ENCODE measurements at places on chromosomes 13 and 19.

DNA sequence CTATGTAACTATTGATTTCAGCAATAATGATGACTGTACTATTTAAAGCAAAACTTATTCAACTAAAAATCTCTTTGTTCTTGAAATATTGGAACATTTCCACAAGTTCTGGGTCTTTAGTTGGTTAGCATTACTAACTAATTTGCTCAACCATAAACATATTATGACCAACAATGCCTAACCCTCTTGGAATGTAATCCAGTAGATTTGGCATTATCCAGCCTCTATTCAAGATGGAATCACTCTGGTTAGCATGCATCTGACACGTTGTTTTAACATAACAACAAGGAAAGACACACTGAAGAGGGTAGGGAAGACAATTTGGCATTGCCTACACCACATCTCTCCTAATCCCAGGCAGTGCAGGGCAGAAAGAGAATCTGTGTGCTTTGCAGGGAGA lies 941.3 kb upstream of the PCDH20 start:
- DNase-seq: no peak

DNA sequence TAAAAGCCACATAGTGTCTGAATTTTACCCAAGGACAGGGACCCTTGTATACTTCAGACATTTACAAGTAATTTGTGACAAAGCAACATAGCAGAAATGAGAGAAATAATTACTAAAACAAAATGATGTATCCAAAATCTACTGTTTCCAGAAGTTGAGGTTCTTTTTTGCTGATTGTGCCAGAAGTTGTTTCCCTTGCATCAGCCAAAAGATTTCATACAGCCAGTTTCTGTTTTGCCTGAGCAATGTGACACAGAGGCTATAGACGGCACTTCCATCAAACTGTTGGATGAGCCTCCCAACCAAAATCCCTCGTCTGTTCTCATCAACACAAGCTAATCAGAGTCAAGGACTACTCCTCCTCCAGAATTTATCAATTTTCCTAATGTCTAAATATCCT lies 913.2 kb upstream of the GPC6 start:
- no peak for DNase-seq

- DNase-seq: no peak
Measured at GRCh38 chr13:64248371-64249065, 2832.9 kb upstream of the PCDH20 start.

DNA sequence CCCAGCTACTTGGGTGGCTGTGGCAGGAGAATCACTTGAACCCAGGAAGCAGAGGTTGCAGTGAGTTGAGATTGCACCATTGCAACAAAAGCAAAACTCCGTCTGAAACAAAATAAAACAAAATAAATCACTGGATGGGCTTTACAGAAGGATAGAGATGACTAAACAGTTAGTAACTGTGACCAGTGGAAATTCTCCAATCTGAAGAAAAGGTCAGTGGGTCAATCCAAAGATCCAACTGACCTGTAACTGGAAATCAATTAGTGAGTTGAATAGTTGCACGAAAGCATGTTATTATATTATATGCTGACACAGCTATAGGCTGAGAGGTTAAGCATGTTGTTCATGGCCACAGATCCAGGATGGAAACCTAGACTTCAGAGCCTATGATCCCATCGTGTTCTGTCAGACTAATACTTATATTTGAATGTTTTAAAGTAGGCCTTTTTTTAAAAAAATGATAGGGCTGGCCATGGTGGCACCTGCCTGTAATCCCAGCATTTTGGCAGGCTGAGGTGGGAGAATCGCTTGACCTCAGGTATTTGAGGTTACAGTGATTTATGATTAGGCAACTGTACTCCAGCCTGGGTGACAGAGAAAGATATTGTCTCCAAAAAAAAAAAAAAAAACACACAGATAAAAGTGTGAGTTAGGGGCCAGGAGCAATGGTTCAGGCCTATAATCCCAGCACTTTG lies 1.4 kb downstream of the ECH1 start:
- DNase-seq: no peak

DNA sequence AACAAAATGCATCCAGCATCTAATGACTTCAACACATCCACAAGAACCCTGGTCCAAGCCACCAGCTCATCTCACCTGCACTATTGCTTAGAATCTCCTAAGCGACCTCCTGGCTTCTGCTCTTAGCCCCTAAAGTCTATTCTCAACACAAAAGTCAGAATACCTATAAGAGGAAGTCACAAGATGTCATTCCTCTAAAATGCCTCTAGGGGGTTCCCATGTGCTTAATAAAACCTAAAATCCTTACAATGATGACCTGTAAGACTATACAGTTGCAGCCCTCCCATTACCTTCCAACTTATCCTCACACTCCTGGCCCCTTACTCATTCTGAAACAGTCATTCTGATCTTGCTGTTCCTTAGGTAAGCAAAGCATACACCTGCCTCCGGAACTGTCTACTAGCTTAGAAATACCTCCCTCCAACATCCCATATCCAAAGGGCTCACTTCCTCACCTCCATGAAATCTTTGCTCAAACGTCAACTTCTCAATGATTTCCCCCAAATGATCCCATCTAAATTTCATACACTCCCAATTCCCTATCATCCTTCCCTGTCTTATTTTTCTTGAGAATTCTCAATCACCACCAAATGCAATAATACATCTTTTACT lies 10.0 kb downstream of the ATP7B start:
- peak; percentile 82 for DNase-seq

DNA sequence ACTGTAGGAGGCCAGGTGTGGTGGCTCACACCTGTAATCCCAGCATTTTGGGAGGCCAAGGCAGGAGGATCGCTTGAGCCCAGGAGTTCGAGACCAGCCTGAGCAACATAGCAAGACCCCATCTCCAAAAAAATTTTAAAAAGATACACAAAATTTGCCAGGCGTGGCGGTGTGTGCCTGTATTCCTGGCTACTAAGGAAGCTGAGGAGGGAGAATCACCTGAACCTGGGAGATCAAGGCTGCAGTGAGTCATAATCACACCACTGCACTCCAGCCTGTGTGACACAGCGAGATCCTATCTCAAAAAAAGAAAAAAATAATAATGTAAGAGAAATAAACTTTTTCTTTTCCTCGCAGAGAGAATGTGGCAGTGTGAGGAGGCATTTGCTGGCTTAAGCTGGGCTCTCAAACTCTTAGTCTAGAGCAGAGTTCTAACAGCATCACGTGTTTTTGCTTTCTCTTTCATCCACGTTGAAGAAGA lies 21.1 kb downstream of the FAM187B start:
- DNase-seq: no peak

DNA sequence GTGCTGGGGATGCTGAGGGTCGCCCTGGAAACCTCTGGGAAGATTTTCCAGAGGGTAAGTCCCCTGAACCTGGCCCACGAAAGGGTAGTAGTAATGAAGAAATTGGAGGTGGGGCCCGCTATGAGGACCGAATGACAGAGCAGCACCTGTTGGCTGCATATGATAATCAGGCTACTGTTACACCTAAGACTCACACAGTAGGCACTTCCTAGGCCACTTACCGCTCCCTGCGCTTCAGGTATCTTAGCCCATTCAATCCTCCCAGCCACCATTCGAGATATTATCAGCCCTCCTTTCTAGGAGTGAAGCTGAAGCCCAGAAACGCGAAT lies 4.3 kb upstream of the LRFN3 start:
- no peak for DNase-seq

GRCh38 chr19:1648920-1649541 lies 3.4 kb downstream of the TCF3 start:
- DNase-seq: no peak

GRCh38 chr13:112603641-112604225 lies 15.8 kb upstream of the TUBGCP3 start:
- no peak for DNase-seq

- DNase-seq: no peak
Measured at GRCh38 chr19:35417713-35418534, 30.1 kb upstream of the FFAR2 start.

GRCh38 chr13:53127373-53127772 lies 98.8 kb downstream of the OLFM4 start:
- no peak for DNase-seq

- DNase-seq: no peak
Measured at GRCh38 chr19:34707661-34708060, 26.4 kb upstream of the ZNF181 start.

DNA sequence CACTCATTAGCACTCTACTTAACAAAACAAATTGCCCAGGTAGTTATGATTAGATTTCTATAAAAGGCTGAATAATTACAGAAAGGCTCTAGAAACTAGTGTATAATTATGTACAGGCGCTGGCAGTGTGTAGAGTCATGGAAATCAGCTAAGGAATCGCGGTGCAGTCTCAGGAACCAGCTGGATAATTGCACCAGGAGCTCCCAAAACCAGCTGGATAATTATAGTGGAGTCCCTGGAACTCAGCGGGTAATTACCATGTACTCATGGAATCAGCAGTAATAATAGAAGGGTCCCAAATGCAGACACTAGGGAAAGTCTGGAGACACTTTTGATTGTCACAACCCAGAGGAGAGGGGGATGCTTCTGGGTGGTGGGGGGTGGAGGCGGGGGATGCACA lies 23.2 kb upstream of the TTYH1 start:
- DNase-seq: no peak

DNA sequence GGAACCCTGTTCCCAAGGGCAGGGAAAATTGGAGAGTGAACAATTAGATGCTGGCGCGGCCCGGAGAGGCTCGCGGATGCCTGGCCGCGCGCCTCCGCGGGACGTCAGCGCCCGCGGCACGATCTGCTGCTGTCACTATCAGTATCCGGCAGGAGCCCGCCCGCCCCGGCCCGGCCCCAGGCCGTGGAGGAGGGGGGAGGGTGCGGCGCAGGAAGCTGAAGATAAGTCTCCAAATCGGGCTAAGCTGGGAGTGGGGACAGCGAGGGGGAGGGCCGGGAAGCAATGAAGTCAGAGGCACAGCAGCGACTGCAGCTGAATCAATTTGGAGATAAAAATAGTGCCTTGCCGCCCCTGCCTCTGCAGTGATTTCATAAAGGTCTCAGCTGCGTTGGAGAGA lies 441.5 kb upstream of the KLF12 start:
- peak; percentile 86 for DNase-seq

DNA sequence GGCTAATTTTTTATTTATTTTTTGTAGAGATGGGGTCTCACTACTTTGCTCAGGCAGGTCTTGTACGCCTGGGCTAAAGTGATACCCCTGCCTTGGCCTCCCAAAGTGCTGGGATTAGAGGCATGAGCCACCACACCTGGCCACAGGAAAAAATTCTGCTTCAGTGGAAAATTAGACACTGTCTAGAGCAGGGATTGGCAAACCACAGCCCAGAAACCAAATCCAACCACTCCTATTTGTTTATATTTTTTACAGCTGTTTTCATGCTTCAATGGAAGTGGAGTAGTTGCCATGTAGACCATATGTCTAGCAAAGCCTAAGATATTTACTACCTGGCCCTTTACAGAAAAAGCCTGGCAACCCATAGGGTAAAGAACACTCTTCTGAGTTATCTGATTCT lies 123.7 kb upstream of the MRI1 start:
- no peak for DNase-seq

GRCh38 chr13:32495429-32495828 lies 43.2 kb downstream of the N4BP2L2 start:
- DNase-seq: no peak

DNA sequence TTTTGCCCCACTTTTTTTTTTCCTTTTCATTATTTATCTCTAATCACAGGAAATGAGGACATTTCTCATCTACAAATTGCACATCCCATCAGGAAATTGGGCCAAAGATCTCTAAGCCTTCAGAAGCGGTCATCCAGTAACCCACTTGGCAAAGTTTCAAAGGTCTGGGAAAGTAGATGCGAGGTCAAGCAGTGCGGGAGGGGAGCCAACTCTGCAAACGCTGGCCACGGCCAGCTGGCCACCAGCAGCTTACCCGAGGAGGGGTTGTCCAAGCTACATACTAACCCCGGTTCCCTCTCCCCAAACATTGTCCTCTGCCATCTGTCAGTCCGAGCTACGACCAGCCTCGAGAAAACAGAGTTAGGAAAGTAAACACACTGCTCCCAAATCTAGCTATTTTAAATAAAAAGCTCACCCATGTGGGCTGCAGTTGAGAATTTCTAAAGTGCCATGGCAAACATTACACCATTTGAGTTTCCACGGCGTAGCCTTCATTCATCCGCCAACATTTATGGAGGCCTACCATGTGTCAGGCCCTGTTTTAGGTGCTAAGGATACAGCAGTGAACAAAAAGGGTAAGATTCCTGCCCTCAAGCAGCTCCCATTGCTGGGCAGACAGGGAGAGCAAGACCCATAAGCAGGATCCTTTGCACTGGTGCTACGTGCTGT lies 11.5 kb downstream of the FFAR2 start:
- no peak for DNase-seq

GRCh38 chr19:38930776-38931520 lies at the start of gene MRPS12:
Gene MRPS12, plus strand, starts transcription at chr19:38930944. Its CDS starts 351 bp downstream, at chr19:38931295.
- DNase-seq: peak; percentile 100

DNA sequence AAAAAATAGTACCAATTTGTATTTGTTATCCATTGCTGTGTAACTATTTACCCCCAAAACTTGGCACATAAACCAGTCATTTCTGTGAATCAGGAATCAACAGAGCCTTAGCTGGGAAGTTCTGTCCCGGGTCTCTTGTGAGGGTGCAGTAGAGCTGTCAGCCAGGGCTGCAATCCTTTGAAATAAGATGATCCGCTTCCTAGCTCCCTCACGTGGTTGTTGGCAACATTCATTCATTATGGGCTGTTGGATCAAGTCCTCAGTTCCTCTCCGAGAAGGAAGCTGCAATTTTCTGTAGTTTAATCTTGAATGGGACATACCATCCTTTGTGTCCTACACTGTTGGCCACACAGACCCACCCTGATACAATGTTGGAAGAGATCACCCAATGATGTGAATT lies 277.2 kb downstream of the SUCLA2 start:
- peak; percentile 34 for DNase-seq

DNA sequence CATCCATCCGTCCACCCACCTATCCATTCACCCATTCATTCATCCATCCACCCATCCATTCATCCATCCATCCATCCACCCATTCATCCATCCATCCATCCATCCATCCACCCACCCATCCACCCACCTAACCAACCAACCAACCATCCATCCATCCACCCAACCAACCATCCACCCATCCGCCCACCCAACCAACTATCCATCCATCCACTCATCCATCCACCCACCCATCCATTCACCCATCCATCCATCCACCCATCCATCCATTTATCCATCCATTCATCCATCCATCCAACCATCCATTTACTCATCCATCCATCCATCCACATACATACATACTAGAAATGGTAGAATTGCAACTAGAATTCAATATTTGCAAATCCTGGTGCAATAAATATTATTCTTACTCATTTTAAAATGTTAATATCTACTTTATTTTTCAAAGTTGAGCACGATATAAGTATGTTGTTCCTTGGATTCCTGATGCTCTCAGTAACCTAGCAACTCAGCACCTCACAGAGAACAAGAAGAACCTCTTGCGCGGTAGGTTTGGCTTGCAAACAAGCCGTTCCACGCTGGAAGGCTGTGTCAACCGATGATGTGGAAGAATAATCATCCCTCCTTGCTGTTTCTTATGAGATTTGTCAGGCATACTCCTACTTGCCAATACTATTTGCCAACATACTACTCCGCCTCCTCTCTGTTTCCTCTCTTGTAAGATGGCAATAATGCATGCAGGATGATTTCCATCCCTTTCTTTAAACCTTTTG lies 111.7 kb downstream of the GNG7 start:
- DNase-seq: no peak

GRCh38 chr19:6209233-6209632 lies 70.5 kb downstream of the MLLT1 start:
- DNase-seq: no peak

All from GM23338 (cell line).